Activated CD4-positive, CD25-positive, alpha-beta regulatory T cell treated with anti-CD3 and anti-CD28 coated beads, Interleukin-2, amount 50 U/mL, for 24 hours (primary cell): ENCODE measurements at places on chromosomes 2 and 18.
A peak's percentile ranks its signal among the peaks of the same experiment; 100 is the strongest.

GRCh38 chr2:224982226-224982625, 60.0 kb downstream of the DOCK10 start:
- no peak for ATAC-seq

- no peak for ATAC-seq
These were observed 165.3 kb downstream of the GALNT1 start for GRCh38 chr18:35746826-35747339.

DNA sequence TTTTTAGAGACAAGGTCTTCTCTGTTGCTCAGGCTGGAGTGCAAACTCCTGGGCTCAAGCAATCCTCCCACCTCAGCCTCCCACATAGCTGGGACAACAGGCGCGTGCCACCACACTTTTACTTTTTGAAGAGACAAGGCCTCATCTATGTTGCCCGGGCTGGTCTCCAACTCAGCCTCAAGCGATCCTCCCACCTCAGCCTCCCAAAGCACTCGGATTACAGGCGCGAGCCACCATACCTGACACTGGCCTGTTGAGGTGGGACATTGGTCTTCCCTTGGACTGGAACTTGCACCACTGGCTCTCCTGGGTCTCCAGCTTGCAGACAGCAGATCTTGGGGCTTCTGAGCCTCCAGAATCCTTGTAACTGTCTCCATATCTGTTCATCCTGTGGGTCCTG, 75.6 kb downstream of the NDUFA10 start:
- no peak for ATAC-seq

GRCh38 chr2:196234672-196235071, 63.3 kb upstream of the STK17B start:
- ATAC-seq: peak; percentile 71

DNA sequence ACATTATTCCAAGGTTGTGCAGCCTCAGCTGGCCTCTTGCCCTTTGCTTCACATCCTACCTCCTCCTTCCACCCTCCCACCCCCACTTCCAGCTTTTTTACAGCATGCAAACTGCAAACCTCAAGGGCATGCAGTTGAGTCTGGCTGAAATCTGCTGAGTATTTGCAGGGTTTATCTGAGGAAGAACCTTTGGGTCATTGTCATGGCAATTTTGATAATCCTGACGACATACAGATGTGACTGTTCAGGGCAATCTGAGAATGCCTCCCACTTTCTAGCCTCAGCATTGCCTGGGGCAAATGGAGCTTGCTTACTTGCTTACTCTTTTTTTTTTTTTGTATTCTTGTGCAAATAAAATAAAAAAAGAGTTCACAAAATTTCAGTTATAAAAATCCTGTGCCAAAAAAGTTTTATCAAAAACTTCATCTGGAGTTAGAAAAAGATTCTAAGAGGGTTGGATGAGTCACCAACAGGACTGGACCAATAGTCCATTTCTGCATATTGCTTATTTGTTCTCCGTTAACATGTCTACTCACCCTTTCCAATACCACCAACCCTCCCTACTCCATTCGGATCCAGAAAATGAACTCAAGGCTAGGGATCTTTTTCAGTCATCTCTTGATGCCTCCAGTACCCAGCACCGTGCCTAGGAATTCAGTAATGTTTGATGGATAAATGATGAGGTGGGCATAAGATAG, 23.6 kb upstream of the LHCGR start:
- ATAC-seq: no peak

GRCh38 chr2:163808406-163808805, 72.6 kb upstream of the FIGN start:
- no peak for ATAC-seq

GRCh38 chr2:31140151-31140550, 1.9 kb upstream of the GALNT14 start:
- ATAC-seq: no peak

- ATAC-seq: no peak
These were observed 394.8 kb upstream of the ATP5MC3 start for GRCh38 chr2:175576270-175576669.

GRCh38 chr2:234969306-234970098, 17.7 kb downstream of the SH3BP4 start:
- ATAC-seq: no peak

DNA sequence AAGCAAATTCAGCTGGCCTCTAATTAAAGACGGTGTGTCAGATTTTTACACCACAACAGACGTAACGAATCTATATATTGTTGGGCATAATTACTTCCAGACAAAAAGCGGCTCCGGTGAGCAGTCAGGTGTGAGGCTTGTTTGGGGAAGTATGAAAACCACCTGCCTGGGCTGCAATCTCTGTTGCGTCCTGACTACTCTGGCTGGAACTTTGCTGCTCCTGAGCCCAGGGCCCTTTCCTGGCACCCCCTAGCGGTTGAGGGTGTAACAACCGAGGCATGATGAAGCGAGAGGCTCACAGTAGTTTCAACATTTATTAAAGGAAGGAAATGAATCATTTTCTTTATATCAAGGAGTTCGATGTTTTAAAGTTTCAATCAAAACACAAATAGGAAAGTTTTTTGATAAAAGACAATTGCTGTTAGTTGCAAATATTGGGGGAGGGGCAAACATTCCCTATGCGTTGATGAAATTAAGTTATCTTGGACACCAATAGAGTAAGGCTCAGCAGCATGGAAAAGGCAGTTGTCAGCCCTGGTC, 10.6 kb upstream of the ITGB6 start:
- ATAC-seq: peak; percentile 64

DNA sequence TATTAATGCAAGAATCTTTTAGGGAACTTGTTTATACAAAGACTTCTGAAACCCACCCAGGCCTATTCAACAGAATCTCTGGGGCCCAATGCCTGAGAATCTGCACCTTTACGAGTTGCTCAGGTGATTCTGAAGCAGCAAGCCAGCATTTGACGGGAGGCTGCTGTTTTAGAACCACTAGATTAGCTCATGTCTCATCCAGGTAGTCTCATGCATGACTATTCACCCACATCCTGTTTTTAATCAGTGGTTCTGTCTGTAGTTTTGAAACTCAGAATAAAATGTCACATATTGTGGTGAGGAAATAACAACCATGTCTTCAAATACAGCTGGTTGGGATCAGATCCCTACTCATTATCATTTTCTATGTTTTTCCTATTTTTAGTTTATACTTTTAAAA, 39.5 kb downstream of the CYTIP start:
- ATAC-seq: peak; percentile 100

DNA sequence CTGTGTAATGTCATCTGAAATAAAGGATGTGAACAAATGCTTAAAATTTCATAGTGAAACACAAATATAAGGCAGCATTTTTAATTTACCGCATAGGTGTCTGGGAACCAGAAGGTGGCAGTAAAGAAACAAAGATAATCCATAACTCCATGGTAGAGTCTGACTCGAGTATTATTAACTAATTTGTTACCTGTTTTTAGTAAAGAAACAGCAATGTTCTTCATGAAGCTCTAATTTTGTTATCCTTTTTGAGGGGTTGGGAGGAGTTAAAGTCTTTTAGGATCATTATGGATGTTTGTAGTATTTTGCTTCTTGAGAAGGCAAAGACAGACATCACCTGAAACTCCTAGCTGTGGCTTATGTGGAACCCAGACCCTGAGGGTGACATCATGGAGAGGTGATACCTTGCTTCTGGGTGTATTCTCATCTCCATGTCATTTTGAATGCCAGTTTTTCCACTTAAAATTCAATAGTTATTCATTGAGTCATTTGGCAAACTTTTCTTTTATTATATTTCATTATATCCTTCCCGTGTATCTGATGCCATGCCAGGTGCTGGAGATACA, 286.2 kb upstream of the EPAS1 start:
- no peak for ATAC-seq

DNA sequence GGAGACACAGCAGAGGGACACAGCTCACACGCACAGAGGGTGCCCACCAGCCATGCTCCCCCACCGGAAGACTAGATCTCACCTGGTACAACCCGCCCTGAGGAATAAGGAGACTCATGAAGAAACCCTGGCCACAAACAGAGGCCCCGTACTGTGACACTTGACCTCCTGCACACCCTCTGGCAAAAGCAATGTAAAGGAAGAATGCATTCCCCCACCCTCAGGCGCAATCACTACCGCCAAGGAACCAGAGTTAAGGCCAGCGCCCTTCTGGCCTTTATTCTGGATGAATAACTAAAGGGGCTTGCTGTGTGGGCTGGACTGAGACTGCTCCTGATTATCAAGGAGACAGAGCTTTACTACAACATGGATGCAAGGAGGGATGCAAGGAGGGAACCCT, 509.2 kb upstream of the SPHKAP start:
- no peak for ATAC-seq

GRCh38 chr2:53778536-53779162, 8.1 kb downstream of the ASB3 start:
- ATAC-seq: peak; percentile 44

DNA sequence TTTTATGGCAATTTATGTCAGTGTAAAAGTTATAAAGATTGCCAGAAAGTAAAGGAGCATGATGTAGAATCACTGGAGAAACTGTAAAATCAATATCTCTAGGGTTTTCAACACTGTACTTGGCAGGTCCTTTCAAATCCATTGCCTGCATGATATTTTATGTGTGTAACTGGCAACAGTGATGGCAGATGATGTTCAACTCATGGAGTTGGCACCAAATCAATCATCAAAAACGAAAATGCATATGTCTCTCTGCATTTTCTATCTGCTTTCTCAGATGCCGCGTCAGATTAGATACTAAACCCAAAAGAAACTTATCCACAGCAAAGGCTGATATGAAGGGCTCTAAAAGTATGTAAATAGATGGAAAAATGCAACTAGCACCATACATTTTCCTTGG, 1395.5 kb upstream of the PIK3C3 start:
- no peak for ATAC-seq

- ATAC-seq: no peak
These were observed 154.2 kb upstream of the CCDC195 start for GRCh38 chr2:224870341-224870740.
